Effector memory CD4-positive, alpha-beta T cell (primary cell): ENCODE measurements at places on chromosomes 7 and 10.
A peak's percentile ranks its signal among the peaks of the same experiment; 100 is the strongest.

- DNase-seq: no peak
Observed at GRCh38 chr10:75425291-75426079, 5.9 kb upstream of the LRMDA start.

DNA sequence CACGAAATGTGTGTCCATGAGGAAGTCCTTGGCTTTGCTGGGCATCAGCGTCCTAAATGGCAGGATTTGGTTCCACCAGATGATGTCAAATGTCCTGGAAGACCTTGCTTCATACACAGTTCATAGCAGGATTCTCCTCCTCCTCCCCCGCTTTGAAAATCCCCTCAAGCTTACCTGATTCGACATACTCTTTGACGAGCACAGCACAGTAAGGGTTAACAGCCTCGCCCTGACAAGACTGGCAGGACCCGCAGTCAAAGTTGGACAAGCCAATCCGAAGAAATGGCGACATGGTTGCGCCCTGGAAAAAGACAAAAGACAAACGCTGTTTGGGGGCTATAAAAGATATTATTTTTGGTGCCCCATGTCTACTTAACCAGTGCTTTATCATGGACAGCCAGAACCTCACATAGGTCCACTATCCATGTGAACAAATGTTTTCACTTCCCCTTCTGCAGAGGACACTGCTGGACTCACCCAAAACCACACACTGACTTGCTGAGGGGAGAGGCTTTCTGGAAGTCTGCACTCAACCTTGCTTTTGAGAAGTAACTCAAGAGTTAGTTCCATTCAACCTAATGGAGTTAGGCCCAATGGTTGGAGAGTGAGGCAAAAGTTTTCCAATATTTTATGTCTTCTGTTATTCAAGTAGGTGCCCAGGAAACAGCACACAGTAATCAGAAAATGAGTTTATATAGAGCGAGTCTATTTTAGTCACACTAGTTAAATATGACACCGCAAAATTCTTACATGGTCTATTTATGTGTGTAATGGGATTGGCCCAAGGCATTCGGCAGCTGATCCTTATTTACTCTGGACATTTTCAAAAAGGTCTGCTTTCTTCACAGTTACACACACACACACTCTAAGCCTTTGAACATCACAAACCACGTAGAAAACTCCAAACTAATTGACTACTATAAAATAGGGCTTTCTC lies 65.0 kb downstream of the PRKCQ start:
- no peak for DNase-seq

DNA sequence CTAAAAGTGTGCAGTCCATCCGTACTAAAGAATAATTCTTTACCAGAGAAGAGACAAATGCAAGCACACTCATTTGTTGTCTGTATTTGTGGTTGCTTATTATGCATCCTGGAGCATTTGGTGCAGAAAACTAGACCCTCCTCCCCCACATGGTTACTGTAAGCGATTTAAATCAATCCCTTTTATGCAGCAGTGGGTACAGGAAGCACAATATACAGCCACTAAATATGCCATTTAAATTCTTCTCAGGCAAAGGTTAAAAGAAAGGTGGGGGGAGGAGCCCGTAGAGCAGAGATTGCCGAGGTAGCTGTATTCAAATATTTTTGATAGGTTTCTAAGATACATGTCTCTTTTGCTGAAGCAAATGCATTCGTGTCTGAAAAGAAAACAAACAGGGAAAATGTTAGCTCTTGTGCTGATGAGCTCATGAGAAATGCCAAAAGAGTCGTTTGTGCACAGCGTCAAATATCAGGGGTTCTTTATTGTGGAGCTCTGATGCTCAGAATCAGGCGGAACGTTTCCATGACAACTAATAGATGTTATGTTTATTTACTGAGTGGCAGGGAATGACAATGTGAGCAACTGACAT lies 131.3 kb upstream of the NPVF start:
- DNase-seq: no peak

GRCh38 chr10:78559661-78560340 lies 509.0 kb upstream of the ZMIZ1 start:
- no peak for DNase-seq

DNA sequence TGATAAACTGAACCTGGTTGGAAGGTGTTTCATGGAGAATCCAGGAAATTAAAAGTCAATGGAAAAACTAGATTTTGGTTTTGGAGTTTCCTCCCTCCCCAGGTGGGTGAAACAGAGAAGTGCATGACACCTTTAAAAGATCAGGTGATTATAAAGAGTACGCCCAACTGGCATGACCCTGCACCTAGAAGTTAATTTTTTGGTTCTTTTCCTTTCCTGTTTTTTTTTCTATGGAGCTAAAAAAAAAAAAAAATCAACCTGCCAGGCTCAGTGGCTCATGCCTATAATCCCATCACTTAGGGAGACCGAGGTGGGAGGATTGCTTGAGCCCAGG lies 7.9 kb downstream of the GJD4 start:
- DNase-seq: no peak

GRCh38 chr10:68188835-68189234 lies 43.1 kb downstream of the ATOH7 start:
- no peak for DNase-seq

DNA sequence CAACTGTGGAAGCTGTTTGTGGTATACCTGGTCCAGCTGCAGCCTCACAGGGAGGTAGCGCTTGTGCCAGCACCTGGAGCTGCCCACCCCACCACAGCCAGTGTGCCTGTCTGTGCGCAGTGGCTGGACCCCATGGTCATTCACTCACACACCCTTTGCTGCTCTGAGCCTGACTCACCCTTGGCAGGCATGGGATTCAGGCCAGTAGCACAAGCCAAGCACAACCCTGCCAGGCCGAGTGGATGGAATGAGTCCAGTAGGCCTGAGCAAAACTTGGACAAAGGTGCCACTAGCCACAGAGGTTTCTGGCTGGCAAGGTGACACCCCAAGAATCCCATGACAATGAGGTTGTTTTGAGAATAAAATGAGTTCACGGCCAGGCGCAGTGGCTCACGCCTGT lies 19.0 kb downstream of the RBM48 start:
- no peak for DNase-seq

DNA sequence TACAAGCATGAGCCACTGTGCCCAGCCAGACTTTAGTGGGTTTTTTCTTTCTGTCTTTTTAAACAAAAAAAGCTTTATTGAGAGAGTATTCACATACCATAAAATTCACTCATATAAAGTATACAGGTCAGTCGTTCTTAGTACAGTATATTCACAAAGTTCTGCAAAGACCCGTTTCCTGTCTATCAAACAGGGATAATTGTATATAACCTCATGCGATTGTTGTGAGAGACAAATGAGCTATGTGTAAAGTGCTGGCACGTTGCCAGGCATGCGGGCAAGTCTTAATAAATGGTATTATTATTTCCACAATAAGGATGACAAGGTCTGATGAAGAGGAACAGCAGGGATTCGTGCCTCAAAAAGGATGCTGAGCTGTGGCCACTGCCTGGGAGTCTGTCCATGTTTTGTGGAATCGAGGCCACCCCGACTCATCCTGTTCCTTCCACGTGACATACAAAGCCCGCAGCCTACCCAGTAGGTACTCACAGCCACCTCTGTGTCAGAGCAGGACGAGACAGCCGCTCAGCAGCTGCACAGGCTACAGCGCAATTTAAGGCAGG lies 51.6 kb downstream of the SMKR1 start:
- DNase-seq: peak; percentile 3

DNA sequence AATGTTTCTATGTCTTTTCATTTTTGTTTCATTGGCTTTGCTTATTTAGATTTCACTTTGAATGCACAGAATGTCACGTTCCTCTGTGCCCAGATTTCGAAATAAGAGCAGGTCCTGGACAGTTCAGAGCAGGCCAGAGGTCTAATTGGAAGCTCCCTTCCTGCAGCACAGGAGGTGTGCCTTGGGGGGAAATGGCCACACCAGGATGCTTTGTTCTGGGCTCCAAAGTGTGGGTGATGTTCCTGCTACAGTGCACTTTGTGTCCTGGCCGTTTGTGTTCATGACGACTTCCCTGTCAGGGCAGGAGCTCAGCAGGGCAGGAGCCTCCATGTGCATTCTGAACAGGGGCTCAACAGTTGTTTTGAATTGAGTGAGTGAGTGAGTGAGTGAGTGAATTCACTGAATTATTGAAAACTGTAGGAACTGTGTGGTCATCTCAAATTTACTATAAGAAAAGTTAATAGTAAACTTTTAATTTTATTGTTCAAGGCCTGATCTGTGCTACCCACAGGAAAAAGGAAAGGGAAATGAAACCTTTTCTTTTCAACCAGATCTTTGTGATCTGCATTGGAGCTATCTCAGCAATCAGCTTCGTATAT lies 109.5 kb upstream of the GJD4 start:
- no peak for DNase-seq
